Ovary (tissue), 10 donors: ENCODE measurements at places on chromosomes 3 and 15. TPM values are rescaled to one million over a fixed set of nuclear protein-coding genes. Genes with fewer than 3 reads are reported as not detected.

Gene FSIP1
- total RNA-seq: 1.5 TPM

Gene SLC12A1
- not detected for total RNA-seq

Gene DNAJA4
- total RNA-seq: 12.2 TPM

Gene RETNLB
- total RNA-seq: not detected
